ENCODE measurements at places on chromosomes 16 and 17.

- DNase-seq: peak; percentile 94
Observed at GRCh38 chr17:77802811-77803220, 155.7 kb upstream of the TNRC6C start.

DNA sequence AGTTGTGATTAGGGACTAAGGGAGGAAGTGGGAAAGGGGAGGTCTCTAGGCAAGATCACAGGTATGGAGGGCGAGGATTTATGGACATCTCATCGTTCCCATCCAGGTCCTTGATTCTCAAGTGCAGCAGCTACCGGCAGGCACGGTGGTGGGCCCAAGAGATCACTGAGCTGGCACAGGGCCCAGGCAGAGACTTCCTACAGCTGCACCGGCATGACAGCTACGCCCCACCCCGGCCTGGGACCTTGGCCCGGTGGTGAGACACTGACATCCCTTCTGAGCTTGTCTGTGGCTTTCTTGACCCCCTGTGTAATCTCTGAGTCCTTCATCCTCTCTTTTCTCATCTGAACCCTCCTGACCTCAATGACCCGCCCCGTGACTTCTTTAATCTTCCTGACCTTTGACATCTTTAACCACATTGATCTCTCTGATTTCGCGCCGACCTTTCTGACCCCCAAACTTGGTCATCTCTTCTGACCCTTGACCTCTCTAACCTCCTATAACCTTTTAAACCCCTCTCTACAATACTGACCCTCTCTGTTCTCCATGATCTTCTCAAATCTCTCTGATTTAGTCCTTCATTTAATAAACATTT is 3.8 kb downstream of the PLD2 start:
- DNase-seq: peak; percentile 29

DNA sequence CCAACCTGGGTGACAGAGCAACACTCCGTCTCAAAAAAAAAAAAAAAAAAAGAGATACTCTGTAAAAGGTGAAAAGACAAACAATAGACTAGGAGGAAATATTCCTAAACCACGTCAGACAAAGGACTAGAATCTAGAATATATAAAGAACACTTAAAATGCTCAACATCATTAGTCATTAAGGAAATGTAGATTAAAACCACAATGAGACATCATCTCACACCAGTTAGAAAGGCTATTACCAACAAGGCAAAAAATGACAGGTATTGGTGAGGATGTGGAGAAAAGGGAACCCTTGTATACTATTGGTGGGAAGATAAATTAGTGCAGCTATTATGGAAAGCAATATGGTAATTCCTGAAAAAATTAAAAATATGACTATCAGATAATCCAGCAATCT is 903.1 kb upstream of the SOX9 start:
- no peak for DNase-seq

DNA sequence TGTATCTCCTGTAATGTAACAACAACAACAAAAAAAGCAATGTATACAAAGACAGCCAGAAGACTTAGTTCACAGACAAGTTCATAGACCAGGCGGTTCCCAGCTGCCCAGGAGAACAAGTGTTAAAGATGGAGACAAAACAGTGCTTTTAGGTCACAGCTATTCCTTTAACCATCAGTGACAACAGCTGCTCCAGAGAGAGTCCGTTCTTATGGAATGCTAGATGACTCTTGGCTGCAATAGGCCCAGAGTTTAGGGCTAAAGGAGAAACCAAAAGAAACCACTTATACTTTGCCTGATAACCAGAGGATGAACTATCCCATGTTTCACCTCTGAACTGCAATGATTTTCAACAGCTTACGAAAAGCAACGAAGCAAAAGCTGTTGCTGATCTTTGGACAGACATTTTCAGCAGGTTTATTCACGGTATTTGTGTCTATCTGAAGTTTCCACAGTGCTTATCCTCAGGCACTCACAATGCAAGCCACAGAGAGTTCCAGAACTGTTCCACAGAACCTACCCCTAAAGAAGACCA is 6.0 kb downstream of the ZCCHC14 start:
- DNase-seq: no peak

- DNase-seq: no peak
Observed at GRCh38 chr17:68200689-68201417, 47.0 kb upstream of the AMZ2 start.

DNA sequence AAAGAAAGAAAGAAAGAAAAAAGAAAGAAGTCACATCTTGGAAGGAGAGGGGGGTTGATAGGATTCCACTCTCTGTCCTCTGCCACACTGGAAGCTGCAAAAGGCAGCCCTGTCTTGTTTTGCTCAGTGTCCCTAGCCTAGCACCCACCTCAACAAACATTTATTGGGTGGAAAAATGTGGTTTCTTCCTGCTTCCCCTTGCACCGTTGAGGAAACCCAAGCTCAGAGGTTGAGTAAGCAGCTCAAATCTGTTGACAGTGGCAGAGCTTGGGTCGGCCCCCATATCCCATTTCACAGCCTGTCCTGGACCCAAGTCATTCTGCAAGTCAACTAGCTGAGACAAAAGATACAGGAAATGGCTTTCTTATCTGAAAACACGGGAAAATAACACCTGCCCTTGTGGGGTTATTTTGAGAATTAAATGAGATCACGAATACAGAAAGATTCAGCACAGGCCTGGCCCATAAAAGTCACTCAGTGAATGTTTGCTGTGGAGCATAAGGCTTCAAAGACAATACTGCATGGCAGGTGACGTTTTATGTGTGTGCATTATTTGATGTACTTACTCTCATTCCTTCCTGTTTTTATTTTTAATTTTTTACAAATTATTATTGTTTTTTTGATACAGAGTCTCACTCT is 63.6 kb downstream of the SCNN1B start:
- DNase-seq: no peak

Data from muscle of back (tissue), 13 donors.